Left lobe of liver (tissue), 2 donors: ENCODE measurements at places on chromosomes 7 and 10. TPM values are rescaled to one million over a fixed set of nuclear protein-coding genes. Genes with fewer than 3 reads are reported as not detected.
A peak's percentile ranks its signal among the peaks of the same experiment; 100 is the strongest.

GRCh38 chr7:63042730-63043511 lies 955.7 kb upstream of the ZNF722 start:
- no peak for DNase-seq

DNA sequence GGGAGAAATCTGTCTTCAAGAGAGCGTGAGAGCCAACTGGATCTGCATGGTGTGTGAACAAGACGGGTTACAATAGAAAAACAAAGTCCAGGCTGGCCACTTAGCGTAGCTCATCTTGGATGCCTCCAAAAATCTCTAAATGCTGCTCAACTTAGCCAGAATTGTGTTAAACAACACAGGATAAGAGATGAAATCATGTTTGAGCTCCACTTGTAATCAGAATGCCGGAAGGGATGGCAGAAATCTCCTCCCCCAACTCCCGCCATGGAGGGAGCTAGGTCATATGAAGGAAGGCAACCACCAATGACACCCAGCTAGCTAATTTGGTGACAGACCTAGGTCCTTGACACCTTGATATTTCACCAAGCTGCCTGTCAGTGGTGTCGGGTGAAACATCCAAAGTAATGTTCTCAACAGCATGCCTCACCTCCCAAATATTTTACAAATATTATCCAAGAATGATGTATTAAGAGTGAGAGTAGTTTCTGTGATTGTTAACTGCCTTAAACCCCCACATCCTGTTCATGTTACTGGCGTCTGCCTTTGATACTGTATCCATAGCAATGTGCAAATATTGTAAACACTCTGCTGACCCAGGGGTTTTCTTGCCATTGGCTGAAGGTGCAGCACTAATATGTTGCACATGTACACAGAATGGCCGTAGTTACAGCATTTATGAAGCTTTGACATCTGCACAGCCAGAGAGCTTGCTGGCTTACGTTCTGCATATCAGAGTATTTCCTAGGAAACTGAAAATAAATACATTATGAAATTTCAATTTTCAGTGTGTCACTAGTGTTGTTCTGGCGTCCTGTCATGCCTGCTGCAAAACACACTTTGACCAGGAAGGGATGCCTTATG lies 25.8 kb downstream of the TMEM254 start:
- no peak for DNase-seq

DNA sequence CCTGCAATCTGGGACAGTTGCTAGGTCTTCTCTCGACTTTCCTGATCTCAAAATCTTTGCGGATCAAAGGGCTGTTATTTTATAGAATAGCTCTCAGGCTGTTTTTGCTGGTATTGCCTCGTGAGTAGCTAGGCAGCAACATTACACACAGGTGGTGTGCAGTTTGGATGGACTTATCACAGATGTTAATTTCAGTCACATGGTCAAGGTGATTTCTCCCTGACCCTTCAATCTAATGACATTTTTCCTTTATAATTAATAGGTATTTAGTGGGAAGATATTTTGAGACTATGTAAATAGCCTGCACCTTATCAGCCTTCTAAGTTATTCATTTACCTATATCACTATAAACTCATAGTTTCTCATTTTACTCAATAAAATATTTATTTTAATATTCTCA lies 309.6 kb upstream of the PRKCQ start:
- no peak for DNase-seq

- no peak for DNase-seq
Observed at GRCh38 chr10:5628451-5629302, 37.7 kb downstream of the ASB13 start.

- DNase-seq: no peak
Observed at GRCh38 chr7:100013328-100013676, 2.1 kb upstream of the ZKSCAN1 start.

CLCN1 gene
- not detected for total RNA-seq

GRCh38 chr7:22252016-22252415 lies 104.9 kb downstream of the RAPGEF5 start:
- no peak for DNase-seq

GRCh38 chr10:71483885-71484751 lies 87.4 kb downstream of the CDH23 start:
- DNase-seq: no peak

DNA sequence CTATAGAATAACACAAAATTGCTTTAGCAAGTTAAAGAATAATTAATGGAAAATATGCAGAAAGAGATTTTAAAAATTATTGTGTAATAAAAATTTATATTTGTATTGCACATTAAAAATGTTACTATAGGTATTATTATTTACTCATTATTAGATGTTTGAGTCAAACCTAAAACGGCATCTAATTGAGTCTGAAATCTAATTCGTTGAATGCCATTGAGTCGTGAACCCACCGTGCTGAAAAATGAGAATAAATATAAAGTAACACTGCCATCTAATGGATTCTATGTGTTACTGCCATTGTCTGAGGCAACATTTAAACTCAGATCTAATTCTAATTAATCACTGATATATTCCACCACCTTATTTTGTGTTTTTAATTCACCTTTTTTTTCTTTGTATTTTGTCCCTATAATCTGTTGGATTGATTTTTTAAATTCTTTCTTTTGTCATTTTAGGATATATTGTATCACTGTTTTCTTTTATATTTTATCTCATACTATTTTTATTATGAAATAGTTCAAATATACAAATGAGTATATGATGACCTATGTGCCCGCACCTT lies 62.2 kb downstream of the SAMD9 start:
- no peak for DNase-seq

DNA sequence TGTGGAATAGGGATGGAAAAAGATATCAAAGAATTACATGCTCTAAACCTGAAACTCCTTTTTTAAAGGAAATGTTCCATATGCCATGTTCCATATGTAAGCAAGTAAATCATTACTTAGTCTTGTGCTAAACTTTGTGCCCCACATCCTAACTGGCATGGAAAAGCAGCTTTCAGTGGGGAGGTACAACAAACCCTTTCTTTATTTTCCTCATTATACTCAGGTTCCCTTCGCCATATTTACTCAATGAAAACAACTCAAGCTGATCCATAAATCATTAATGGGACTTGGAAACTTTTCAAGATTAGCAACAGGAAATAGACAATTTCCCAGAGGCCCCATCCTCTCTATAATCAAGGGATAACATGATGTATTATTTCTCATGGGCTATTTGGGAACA lies 56.0 kb downstream of the GSAP start:
- no peak for DNase-seq

- DNase-seq: peak; percentile 51
Observed at GRCh38 chr7:7921830-7922229, 46.8 kb upstream of the GLCCI1 start.

DNA sequence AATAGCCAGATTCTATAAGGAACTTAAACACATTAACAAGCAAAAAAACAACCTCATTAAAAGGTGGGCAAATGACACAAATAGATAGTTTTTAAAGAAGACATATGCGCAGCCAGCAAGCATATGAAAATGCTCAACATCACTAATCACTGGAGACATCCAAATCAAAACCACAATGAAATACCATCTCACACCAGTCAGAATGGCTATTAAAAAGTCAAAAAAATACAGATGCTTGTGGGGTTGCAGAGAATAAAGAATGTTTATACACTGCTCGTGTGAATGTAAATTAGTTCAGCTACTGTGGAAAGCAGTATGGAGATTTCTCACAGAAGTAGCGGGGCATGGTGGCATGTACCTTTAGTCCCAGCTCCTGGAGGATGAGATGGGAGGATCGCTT lies 164.0 kb downstream of the CHRM2 start:
- no peak for DNase-seq

VAX1 gene
- total RNA-seq: not detected

GRCh38 chr10:123577921-123578461 lies 88.2 kb upstream of the GPR26 start:
- DNase-seq: peak; percentile 38

GRCh38 chr10:3971713-3972112 lies 186.7 kb upstream of the KLF6 start:
- DNase-seq: no peak

- no peak for DNase-seq
Observed at GRCh38 chr7:33109758-33110238, 594 bp upstream of the RP9 start.

- DNase-seq: no peak
Observed at GRCh38 chr10:35417795-35418194, 81.5 kb downstream of the CCNY start.

DNA sequence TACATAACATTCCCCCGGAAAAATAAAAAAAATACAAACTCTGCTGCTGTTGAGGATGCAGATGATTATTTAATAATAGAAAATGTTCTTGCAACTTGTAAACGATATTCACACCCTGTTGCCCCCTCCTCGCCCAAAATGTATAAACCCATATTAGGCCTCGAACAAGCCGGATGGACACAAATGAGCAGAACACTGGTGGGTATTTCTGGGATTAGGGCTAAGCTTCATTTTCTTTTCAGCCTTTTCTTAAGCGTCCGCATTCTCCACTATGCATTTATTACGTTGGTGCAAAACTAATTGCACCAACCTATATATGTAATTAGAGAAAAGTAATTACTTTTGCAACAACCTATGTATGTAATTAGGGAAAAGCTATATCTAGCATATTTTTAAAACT lies 349 bp upstream of the GNG11 start:
- no peak for DNase-seq
